ENCODE measurements at places on chromosomes 2 and 18.

DNA sequence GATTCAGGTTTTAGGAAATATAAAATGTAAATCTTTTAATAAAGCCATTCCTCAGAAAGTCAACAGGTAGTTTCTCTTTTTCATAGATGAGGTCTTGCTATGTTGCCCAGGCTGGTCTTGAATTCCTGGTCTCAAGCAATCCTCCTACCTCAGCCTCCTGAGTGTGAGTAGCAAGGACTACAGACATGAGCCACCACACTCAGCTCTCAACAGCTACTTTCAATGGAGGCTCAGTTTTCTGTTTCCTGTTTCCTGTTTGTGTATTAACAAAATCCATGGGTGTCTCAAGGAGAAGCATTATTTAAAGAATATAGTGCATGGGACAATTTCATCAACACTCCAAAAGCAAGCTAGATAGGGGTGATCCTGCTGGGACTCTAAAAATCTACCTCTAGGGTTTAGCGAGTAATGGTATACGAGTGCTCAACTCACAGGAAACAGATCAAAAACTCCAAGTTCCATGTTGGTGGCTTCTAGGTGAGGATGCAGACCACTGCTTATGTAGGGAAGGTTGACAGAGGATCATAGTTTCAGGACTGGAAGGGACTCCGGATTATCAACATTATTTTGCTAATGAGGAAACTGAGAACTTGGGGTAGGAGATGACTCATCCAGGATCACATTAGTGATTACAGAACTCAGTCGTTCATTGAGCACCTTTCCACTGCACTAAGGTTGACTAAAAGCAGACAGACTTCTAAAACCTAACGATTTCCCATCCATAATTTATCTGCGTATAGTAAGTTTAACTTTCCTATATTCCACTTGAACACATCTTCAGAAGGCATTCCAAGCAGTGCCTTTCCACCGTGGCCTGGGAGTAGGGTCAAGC, 61.7 kb upstream of the WIPF1 start:
- DNase-seq: no peak

GRCh38 chr2:63064197-63064596, 13.6 kb downstream of the OTX1 start:
- DNase-seq: no peak

GRCh38 chr2:72146347-72147302, 1.0 kb downstream of the CYP26B1 start:
- no peak for DNase-seq

GRCh38 chr2:235976956-235977355, 191.2 kb downstream of the GBX2 start:
- no peak for DNase-seq

- no peak for DNase-seq
Observed at GRCh38 chr18:47317824-47318508, 66.5 kb upstream of the SKOR2 start.

- no peak for DNase-seq
Observed at GRCh38 chr2:60806988-60807681, 51.1 kb downstream of the PAPOLG start.

- DNase-seq: no peak
Observed at GRCh38 chr2:224461391-224461790, 59.5 kb upstream of the FAM124B start.

DNA sequence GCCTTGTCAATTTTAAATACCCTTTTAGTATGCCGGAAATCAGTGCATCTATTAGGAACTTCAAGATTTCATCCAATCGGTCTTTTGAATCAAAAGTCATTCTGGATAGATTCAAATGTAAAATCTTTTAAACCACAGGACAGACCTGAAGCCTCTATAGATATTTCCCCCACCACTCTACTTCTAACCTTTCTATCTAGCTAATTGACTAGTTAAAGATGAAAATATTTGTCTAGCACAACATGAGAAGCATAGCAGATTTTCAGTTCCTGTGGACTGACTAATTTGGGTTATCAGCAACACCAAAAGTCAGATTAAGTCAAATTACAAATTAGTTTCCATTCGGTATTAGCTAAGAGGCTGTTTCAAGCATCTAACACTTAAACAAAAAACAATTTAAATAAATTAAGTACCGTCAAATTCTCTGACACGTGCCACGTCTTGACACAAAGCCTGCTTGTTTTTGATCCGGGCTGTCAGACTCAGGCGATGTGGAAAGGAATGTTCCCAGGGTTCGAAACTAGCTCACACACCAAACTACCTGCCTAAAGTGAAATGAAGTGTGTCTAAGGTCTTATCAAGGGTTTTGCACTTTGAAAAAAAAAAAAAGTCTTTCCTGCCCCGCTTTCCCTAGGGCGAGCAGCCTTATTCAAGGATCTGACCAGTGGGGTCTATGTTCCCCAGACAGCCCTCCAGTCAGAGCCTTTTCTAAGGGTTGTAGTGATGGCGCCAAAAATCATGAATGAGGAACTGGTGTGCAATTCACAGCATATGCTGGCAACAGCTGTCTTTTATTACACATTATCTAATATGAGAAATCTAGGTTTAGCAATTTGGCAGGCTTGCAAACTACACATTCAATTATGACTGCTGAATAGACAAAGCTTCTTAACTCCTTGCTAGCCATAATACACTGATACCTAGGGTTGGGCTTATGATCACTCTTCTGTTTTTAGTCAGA, 4.7 kb downstream of the CYTIP start:
- DNase-seq: no peak

GRCh38 chr2:120399889-120400240, 53.9 kb downstream of the INHBB start:
- no peak for DNase-seq

DNA sequence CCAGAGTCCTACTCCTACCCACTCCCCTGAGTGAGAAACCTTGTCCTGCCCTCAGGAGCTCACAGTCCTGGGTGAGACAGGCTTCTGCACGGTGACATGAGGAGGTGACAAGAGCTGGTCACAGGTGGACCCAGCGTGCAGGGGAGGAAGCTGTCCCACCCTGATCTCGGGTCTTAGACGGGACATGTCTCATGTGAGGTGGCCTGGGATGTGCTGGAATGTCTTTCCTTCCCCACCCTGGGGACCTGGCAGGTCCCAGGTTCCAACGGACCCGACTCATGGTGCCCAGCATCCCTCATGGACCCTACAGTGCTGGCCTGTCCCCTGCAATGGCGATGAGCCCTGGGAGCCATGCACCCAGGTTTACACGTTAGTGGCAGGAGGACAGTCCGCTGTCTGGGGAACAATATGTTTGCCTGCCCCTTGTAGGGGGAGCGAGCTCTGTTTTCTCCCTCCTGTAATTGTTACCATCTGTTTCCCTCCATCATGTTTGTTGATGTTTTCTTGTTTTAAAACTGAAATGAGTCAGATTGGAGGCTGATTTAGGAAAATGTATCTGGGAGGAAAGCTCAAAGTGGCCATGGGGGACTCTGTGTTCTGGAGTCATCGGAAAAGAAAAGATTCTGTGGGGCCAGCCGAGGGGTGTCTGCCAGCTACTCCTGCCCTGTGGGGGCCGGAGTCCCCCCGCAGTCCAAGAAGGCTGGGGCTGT, 238.1 kb downstream of the KLHL29 start:
- DNase-seq: no peak

DNA sequence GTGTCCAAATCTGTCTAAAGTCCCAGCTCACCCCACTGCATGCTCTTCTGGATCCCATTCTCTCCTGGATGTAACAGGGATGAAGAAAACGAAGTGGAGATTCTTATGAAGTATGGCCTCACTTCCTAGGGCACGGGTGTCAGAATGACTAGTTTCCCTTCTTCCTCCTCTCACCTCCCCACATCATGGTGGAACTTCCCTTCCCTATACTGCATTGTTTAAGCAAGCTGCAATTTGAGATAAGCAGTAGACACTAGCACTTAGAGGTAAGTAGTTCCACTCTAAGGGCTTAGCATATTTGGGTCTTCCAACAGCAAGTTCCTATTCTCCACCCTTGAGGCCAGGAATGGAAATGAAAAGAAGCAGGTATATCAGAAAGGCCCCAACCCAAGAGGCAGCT, 29.7 kb downstream of the SLC4A5 start:
- DNase-seq: no peak

GRCh38 chr2:54601339-54601738, 122.1 kb upstream of the EML6 start:
- no peak for DNase-seq

DNA sequence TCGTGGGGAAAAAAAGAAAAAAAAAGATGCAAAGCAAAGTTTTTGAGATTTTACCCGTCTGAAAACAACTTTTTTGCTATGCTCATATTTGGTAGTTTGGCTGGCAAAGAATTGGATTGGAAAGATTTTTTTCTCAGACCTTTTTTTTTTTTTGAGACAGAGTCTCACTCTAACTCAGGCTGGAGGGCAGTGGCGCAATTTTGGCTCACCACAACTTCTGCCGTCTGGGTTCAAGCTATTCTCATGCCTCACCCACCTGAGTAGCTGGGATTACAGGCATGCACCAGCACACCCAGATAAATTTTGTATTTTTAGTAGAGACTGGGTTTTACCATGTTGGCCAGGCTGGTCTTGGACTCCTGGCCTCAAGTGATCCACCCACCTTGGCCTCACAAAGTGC, 56.3 kb upstream of the TANC1 start:
- DNase-seq: no peak

- DNase-seq: no peak
Observed at GRCh38 chr2:67524213-67524612, 127.1 kb downstream of the ETAA1 start.

- no peak for DNase-seq
Observed at GRCh38 chr18:47970664-47971531, 40.4 kb upstream of the SMAD2 start.

DNA sequence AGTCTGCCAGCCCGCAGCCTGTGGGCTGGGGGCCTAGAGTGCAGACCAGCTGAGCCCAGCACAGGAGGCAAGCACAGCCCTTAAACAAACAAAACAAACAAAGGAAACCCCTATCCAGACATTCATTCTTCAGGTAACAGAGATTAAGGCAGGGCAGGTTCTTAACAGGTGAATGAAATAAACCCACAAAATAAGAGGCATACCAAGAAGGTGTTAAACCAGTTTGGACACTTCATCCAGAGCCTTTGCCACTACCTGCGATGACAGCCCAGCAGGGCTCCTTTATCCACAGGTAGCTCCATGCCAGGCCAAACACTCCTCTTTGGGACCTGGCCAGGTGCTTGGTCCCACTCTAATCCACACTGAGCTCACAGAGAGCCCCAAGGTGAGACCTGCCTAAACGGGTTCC, 209.7 kb upstream of the SIX2 start:
- no peak for DNase-seq

DNA sequence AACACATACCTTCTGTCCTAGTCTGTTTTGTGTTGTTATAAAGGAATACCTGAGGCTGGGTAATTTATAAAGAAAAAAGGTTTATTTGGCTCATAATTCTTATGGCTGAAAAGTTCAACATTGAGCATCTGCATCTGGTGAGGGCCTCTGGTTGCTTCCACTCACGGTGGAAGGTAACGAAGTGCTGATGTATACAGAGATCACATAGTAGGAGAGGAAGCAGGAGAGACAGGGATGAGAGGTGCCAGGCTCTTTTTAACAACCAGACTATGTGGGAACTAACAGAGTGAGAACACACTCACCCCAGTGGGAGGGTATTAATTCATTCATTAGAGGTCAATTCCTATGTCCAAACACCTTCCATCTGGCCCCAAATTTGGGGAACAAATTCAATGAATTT, 463.8 kb downstream of the DSC3 start:
- DNase-seq: no peak

- no peak for DNase-seq
Observed at GRCh38 chr2:33320573-33320972, 155.9 kb upstream of the RASGRP3 start.

DNA sequence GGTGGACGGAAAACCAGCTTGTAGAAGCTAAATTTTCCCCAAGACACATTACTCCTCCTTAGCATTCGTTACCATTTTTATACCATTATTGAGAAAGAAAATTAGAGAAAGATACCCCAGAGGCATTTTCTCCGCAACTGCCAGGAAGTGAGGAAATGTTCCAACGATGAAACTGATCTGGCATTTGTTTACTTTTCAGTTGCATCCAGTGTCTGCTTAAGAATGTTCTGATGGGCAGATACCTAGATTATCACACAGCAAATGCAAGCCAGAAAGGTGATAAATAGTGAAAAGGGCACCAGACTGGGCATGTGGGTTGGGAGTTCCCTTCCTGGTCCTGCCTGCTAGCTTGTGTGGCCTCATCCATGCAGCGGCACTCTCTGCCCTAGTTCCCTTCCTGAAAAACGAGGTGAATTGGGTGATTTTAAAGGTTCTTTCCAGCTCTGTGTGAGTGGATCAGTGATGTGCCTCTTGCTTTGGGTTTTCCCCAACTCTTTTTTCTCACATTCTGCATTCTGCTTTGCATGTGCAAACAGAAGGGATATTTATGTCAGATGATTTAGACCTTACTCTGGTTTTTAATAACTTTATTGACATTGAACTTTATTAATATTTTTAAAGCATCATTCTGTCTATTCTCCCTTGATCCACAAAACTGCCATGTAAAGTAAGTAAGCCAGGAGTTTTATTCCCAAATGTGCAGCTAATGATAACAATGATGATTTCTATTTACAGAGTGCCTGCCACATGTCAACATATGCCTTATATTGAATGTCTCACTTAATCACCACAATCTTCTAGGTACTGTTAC, 139.6 kb downstream of the INSIG2 start:
- no peak for DNase-seq

DNA sequence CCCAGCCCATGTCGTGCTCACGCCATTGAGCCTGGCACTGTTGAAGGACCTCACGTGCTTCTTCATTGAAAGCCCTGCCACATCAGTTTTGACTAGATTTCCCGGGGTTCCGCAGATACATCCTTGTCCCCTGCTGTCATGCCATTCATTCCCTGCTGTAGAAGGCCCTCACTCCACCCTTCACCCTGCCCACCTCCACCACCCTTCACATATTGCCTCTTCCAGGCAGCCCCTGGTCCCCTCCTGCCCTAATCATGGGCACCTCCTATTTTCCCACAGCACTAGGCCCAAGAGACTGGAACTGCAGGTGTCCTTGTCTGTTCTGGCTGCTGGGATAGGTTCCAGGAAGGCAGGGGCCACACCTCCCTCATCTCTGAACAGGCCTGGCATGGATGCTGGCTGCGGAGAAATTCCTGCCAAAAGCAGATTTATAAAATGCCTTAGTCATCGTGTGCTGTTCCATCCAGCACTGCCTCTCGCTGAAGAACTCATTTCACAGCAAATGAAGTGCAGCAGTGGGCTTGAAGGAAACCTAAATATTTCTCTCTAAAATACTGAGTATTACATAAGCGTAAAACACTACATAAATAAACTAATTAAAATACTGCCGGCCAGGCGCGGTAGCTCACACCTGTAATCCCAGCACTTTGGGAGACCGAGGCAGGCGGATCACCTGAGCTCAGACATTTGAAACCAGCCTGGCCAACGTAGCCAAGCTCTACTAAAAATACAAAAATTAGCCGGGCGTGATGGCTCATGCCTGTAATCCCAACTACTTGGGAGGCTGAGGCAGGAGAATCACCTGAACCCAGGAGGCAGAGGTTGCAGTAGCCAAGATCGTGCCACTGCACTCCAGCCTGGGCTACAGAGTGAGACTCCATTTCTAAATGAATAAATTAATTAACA, 38.4 kb downstream of the EIF4E2 start:
- no peak for DNase-seq

DNA sequence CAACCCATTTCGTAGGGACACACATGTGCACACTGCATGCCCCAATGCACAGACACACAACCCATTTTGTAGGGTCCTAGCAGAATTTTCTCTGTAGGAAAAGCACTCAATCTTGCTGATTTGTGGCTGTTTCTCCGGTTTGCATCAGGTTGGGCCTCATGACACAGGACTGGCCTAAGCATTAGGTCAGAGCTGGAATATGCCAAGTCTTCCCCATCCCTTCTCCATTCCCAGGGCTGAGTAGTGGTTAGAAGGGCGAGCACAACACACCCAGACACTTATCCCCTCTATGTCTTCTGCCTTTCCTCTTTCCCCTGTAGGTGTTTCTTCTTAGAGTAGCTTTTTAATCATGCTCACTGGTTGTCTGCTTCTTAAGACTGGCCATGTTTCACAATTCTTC, 295.9 kb downstream of the SOX11 start:
- DNase-seq: no peak

Measured in substantia nigra (tissue), 51 donors.